ENCODE measurements at places on chromosomes 6 and 20.

DNA sequence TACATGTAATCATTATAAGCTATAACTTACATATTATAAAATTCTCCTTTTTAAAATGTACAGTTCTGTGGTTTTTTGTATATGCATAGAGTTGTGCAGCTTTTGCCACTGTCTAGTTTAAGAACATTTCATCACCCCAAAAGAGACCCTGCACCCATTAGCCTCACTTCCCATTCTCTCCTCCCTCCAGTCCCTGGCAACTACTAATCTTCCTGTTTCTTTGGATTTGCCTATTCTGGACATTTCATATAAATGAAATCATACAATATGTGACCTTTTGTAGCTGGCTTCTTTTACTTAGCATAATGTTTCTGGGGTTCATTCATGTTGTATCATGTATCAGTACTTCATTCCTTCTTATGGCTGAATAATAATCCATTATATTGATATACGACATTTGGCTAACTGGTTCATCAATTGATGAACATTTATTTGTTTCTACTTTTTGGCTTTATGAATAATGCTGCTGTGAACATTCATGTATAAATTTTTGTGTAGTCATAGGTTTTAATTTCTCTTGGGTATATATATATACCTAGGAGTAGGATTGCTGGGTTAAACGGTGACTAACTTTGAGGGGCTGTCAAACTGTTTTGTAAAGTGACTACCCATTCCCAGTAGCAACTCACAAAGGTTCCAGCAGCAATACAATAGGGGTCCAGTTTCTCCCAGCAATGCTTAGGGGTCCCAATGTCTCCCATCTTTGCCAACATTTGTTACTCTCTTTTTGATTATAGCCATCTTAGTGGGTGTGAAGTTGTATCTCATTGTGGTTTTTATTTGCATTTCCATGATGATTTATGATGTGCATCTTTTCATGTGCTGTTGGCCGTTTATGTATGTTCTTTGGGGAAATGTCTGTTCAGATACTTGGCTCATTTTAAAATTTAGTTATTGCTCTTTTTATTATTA is 10.7 kb downstream of the PTPRA start:
- no peak for DNase-seq

DNA sequence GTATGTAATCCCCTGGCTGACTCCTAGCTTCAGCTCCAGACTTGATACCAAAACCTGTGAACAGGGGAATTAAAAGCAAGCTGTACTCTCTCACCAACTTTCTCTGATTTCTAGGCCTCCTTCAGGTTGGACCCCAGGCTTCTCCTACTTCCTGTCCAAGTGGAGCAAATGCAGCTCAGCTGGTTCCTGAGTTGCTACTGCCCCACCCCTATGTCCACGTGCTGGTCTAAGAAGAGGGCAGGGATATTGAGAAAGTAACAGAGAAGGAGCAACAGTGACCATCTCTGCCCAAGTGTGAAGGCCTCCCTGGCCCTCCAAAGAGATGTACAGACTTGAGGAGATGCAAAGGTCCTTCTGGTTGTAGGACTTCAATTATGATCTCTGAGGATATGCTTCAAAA is 188.3 kb upstream of the MCHR2 start:
- no peak for DNase-seq

- DNase-seq, result no peak
Measured at GRCh38 chr6:160424256-160424655, 76.1 kb downstream of the SLC22A3 start.

DNA sequence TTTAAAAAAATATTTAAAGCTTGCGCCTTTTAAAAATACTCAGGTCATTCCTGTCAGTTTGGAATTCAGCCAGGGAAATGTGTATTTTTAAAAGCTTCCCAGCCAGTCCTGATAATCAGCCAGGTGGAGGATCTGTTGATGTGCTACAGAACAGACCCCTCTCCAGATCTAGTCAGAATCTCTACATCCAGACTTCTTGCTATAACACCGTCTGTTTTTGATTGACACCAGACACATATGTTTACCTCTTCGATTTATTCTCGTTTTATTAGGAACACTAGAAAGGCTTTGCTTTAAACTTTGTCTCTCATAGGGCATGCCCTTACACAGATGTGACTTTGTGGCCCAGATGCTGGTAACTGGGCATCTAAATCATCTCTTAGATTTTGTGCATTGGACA is 11.7 kb downstream of the PARD6B start:
- no peak for DNase-seq

DNA sequence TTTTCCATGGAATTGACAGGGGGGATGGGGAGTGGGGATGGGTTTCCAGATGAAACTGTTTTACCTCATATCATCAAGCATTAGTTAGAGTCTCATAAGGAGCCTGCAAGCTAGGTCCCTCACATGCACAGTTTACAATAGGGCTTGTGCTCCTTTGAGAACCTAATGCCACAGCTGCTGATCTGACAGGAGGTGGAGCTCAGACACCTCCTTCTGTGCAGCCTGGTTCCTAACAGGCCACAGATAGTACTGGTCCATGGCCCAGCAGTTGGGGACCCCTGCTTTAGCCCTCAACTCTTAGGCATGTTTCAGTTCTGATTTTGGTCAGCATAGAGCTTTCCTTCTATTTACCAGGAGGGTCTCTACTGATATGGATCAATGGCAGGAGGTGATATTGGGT is 251.6 kb downstream of the LAMA2 start:
- no peak for DNase-seq

GRCh38 chr6:26065952-26066380 is 21.3 kb upstream of the HFE start:
- no peak for DNase-seq

GRCh38 chr20:4170621-4171537 is 155.5 kb upstream of the RNF24 start:
- DNase-seq, result no peak

DNA sequence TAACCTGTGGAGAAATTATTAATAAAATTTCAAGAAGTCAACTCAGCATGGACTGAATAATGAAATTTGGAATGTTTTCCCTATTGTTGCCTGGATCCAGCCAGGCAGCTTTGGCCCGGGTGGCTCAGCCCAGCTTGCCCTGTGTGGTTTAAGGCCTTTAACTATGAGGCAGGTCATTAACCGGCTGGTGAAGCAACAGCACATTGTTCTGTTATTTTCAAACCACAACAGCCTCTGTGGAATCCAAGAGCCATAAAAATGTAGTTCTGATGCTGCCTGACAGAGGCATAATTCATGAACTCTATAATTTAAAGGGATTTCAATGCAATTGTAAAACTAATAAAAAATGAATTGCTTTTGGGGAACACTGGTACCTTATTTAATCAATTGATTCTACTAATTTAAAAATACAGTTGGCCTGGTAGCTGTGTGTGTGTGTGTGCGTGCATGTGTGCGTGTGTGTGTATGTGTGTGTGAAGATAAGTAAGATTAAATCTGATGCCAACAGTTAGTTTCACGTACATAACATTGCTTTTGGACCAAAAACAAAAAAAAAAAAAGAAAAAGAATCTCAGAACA is 117.7 kb downstream of the RPS12 start:
- no peak for DNase-seq

DNA sequence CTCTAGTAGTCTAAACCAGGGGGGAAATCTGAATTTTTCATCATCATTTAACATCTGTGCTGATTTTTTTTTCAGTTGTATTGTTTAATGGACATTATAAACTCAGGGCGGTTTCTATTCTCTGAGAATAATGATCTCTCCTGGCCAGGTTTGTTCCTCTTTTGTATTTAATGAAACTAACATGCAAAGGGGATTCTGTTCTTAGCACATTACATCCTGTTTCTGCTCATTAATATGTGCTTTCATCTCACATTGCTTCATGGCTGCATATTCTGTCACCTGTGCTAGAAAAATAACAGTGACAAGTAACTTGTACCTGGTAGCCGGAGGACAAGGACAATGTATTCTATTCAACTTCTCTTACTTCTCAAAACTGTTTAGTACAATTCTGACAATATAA is 806 bp downstream of the HLA-DOB start:
- DNase-seq, result no peak

- DNase-seq, result no peak
Measured at GRCh38 chr6:15087186-15087589, 158.7 kb upstream of the JARID2 start.

- peak; percentile 70 for DNase-seq
Measured at GRCh38 chr6:13924949-13925881, at the start of gene RNF182. TSS of gene RNF182 (plus strand) at chr6:13924952. CDS start at chr6:13977120, 52,168 bp downstream.

DNA sequence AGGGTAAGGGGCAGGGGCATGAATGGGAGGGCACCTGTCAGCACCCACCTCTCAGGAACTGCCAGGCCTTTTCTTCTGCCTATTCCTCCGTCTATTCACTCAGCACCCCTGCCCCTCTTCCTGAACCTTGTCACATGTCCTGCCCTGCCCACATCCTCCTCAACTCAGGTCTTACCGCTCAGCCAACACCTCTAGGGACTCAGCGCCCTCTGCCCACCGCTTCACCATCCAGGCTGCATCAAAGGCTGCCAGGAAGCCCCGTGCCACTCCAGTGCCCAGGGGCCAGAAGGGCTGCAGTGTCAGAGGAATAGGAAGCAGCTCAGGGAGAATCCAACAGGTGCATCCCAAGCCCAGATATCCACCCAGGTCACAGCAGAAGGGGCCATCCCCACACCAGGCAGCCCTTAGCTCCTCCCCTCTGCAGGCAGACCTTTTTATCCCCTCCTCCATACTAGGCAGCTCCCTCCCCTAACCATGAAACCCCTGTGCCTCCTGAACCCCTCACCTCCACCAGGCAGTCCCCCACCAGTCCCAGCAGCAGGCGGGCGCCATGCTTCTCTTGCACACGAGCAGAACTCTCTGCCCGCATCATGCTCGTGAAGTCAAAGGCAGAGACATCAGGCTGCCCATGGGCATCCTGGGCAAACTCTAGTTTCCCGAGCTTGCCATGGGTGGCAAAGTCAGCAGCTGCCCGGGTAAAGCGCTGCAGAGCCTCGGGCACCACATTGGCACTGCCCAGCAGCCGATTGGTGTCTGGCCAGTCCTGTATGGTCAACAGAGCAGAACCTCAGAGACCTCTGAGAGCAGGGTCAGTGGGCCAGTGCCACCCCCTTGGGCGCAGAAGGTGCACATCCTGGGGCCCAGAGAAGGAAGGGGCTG is 5.5 kb downstream of the MICAL1 start:
- no peak for DNase-seq

- DNase-seq, result no peak
Measured at GRCh38 chr6:166194914-166195859, 27.5 kb upstream of the TBXT start.

DNA sequence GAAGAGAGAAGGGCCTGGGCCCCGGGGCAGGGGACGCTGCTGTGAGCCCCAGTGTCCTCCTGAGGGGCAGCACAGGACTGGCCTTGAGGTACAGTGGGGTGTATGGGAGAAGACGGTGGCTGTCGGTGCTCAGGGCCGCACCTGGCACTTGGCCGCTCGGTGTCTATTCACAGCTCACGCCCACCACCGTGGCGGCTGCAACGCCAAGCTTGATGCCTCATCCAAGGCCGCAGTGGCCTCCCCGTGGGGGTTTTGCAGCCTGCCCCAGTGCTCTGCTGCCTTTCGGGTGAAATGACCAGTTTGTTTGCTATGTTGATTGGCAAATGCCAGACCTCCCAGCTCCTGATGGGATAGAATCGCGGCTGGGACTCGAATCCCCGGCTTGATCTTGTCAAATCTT is 79.5 kb upstream of the SLCO4A1 start:
- no peak for DNase-seq

DNA sequence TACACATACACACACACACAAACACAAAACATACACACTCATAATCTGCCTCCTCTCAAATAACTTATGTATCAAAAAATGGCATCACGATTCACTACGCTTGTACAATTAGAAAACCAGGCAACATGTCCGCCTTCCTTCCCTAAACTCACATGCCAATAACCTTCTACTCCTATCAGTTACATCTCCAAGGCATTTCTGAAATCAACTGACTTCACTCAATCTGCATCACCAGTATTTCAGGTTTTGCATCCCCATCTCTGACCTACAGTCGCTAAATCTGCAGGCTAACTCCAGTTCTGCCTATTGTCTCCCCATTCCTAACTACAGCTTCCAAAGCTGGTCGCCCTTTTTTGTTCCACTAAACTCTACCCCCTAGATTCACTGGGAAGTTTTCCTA is 217.5 kb downstream of the PTPRK start:
- no peak for DNase-seq

DNA sequence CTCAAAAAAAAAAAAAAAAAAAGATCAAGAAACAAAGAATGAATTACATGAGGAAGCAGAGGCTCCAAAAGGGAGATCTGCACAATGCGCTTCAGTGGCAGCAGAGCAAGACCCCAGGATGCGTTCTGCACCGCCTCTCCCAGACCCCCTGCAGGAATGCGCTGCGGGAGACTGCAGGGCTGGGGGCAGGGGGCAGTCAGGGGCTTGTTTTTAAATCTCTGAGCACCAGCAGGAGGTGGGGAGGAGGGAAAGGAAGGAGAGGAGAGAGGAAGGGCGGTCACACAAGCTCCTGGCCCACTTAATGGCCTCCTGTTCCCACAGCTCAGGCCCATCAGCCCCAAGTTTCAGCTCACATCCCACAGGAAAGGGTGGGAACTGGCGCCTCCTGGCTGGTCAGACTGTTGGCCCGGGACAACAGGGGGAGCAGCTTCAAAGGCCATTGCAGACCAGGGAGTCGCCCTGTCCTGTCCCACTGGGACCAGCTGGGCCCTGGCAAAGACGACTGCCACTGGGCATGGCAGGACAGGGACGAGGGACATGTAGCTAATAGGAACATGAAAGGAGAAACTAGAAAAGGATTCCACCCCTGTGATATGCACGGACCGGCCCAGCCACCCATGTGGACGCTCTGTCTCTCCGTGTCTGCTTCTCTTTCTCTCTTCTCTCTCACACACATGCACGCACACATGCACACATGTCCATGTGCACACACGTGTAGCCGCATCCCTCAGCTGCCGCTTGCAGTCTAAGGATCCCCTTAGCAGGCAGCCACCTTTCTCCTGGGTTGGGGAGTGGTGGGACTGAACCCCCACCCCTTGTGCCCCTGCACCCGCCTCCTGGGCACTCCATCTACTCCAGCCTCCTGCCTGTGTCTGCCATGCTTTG is 34.7 kb downstream of the TFEB start:
- DNase-seq, result no peak

GRCh38 chr20:39706184-39706663 is 744.1 kb downstream of the DHX35 start:
- DNase-seq, result no peak

DNA sequence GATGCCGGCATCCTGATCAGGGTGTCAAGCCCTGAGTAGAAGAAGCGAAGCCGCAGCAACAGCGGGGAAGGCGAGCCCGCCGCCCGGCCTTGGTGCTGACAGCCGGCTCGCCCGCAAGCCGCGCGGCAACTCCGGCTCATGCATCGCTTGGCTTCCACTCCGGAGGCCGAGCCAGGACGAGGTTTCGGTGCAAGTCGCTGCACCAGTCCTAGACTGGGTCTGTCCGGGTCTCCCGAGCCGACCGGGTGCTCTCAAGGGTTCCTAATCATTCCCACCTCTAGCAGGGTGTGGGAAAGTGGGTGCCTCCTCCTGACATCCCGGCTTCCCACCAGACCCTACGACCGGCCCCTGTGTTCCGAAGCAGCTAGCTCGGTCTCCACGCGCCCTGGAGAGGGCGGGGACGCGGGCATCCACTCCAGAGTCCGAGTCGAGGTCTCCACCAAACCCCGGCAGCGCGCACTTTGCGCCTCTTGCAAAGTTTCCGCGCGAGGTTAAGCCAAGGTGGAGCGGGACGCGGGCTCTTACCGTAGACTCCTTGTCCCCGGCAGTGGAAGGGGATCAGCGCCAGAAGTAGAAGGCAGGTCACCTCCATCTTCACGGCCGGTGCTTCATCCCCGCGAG is 1.4 kb downstream of the MDGA1 start:
- peak; percentile 42 for DNase-seq
